ENCODE measurements at places on chromosomes 7 and 10. TPM values are rescaled to one million over a fixed set of nuclear protein-coding genes. Genes with fewer than 3 reads are reported as not detected.

The MRPS17 gene
- 16.7 TPM for total RNA-seq

The PHKG1 gene
- 1.0 TPM for total RNA-seq

The HOXA1 gene
- 2.7 TPM for total RNA-seq

The PODXL gene
- 14.2 TPM for total RNA-seq

The ABCB4 gene
- 0.22 TPM for total RNA-seq

The OR2A42 gene
- 0.37 TPM for total RNA-seq
